Naive thymus-derived CD8-positive, alpha-beta T cell (primary cell): ENCODE measurements at places on chromosomes 12 and 14. TPM values are rescaled to one million over a fixed set of nuclear protein-coding genes. Genes with fewer than 3 reads are reported as not detected.

DNA sequence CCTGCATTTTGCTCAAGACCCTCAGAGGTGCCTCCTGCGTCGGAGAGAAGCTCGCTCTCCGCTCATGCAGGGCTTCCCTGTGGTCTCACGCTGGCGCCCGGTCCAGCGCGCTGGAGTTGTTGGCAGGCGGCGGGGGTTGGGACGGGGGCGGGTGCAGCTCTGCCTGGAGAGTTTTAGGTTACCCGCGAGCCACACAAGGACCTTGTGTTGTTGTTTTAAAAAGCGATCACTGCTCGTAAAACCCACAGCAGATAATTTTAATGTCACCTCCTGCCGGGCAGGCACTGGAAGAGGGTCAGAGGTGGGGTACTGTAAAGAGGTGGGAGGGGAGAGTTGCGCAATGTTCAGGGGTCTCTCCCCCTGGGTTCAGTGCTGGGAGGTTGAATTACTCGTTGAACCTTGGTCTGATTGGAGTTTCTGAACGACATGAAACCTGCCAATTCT, 850 bp downstream of the SMOC1 start:
- DNase-seq = no peak

- no peak for DNase-seq
Measured at GRCh38 chr14:51328772-51329353, 88.8 kb downstream of the TMX1 start.

- no peak for DNase-seq
Measured at GRCh38 chr12:67772267-67773169, 124.0 kb downstream of the DYRK2 start.

Gene KSR2
- not detected for total RNA-seq

DNA sequence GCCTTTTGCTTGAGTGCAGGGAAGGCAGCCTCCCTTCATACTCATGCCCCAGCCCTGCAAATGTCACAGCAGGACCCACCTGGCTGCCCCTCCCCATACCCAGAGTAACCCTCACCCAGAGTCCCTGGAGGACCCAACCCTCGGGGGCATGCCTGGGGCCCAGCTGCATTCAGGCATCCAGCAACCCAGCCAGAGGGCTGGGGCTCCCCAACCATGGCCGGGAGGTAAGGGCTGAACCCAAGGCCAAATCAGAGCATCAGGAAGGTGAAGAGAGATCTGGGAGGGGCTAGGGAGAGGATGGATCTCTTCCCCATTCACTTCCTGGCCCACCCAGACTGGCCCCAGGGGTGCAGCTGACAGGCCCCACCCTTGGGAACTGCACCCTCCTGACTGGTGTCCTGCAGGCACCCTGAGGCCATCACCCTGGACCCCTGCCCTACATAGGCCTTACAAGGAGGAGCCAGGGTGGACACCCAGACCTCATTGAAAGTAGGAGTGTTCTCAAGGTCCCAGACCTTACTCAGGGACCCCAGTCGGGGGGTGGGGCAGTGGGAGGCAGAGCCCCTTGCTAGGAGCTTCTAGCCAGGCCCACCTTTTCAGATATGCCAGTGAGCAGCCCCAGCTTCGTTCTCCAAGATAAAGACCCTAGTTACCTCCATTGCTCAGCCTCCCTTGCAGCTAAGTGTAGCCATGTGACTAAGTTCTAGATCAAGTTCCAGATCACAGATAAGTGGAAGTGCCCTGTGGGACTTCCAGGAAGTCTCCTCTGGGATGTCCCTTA, 849 bp upstream of the PLD4 start:
- no peak for DNase-seq
